ENCODE measurements at places on chromosomes 3 and 15.

DNA sequence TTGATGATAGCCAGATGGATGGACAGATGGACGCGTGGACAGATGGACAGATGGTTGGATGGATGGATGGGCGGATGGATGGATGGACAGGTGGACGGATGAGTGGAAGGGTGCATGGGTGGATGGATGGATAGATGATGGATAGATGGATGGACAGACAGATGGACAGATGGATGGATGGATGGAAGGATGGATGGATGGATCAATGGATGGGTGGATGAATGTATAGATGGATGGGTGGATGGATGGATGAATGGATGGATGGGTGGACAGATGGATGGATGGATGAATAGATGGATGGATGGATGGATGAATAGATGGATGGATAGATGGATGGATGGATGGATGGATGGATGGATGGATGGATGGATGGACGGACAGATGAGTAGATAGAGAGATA is 40.9 kb downstream of the GABRB3 start:
- DNase-seq = no peak

GRCh38 chr3:5213574-5213966 is 26.1 kb downstream of the EDEM1 start:
- no peak for DNase-seq

DNA sequence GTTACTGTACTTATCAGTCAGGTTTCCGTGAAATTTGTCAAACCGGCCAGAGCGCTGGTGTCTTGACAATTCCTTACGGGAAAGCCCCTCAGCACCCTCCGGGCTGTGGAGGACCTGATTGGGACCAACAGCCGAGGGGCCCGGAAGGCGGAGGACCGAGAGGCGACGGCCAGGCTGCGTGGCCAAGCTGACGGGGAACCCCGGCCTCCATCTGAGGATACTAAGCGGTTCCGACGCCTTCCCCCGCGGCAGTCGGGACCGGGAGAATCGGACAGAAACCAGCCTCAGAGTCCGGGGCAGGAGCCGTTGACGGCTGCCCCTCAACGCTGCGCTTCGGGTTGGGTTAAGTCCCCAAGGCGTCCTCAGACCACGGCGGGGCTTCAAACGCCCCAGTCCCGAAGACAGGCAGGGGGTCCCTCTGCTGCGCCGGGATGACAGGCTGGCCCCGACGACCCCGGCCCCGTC is 499 bp downstream of the ALDH1A2 start:
- DNase-seq = no peak

DNA sequence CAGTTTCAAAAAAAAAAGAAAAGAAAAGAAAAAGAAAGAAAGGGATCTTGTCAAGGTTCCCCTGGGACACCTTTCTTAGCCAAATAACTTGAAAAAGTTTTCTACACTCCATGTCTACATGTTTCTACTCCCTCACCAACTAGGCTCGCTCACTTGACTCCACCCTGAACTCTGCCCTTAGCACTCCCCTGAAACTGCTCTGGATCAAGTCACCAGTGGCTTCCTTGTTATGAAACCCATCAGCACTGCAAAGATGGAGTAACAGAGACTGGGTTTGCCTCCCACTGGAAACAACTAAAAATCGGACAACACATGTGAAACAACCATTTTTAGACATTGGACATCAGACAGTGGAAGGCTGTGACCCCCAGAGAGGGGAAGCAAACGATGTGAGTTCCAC is 36.8 kb downstream of the TMEM40 start:
- no peak for DNase-seq

GRCh38 chr15:87949151-87949574 is 307.4 kb downstream of the NTRK3 start:
- DNase-seq = no peak

- no peak for DNase-seq
Measured at GRCh38 chr3:180749796-180750195, 70.5 kb upstream of the CCDC39 start.

DNA sequence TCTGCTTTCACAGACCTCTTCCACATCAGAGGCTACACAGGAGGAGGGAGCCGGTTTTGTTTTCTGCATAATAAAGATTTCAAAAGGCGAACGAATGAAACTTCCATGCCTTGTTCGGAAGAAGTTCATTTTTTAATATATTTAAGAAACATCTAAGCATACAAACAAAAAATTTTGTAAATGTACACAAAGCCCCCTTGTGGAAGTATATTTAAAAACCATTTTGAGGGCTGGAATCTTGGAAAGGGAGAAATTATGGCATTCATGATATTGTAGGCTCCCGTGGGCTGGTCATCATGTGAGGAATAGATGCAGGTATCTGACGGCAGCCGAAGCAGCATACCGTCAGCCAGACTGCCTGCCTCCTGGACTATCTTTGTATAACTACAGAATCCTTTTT is 90.4 kb downstream of the MECOM start:
- no peak for DNase-seq

DNA sequence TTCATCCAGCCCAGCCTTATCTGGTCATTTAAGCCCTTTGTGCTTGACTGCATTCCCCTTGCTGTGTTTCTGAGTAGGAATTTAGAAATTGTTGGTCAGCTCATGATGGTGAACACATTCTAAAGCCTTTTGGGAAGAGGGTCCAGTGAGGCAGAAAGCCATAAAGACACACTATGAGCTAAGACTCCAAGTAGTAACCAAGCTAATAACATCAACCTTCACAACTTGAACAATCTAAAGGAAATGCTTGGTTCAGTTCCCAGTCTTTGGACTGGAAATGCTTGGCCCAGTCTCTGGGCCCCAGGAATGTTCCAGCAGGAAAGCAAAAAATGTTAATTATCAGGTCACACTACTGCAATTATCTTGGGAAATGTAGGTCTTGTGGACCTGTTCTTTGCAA is 7.7 kb downstream of the PLSCR1 start:
- no peak for DNase-seq

GRCh38 chr3:160057331-160057730 is 68.7 kb downstream of the IL12A start:
- DNase-seq = no peak

GRCh38 chr3:14863333-14864100 is 44.8 kb downstream of the FGD5 start:
- no peak for DNase-seq

GRCh38 chr3:56870436-56870835 is 68.7 kb upstream of the ARHGEF3 start:
- DNase-seq = no peak

- DNase-seq = no peak
Measured at GRCh38 chr3:25589783-25590258, 74.9 kb downstream of the TOP2B start.

- DNase-seq = no peak
Measured at GRCh38 chr15:47603026-47603425, 114.3 kb upstream of the SEMA6D start.

DNA sequence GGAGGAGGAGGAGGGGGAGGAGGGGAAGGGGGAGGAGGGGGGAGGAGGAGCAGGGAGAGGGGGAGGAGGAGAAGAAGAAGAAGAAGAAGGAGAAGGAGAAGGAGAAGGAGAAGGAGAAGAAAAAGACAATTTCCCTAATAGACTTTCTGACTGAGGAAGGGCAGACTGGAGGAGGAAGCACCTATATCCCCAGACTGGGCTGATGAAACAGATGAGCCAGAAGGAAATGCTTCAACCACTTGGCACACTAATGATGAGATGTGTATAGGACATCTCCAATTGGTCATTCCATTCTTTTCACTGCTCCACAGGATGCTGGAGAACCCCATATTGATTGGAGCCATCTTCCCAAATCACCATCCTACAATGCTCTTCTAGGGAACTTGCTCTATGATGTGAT is 69.9 kb downstream of the LYZL4 start:
- DNase-seq = no peak

GRCh38 chr15:89469426-89470096 is 26.8 kb downstream of the RHCG start:
- no peak for DNase-seq

GRCh38 chr15:80214910-80215309 is 37.1 kb downstream of the CTXND1 start:
- DNase-seq = no peak

GRCh38 chr15:52486003-52486996 is 42.4 kb downstream of the MYO5A start:
- DNase-seq = no peak

DNA sequence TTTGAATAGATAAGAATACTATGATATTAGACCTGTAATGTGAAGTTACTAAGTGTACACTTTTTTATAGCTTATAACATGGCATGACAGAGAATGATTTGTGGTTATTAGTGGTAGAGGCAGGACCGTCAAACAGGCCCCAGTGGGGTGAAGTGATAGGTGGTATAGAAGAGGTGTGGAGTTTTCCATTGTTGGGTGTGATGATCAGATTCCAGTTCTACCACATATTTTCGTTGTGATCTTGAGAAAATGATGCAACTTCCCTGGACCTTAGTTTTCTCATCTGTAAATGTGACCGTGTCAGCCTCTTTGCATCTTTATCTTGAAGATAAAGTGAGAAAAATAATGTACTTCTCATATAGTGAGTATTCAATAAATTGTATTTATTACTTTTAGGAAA is 30.3 kb upstream of the UTS2B start:
- DNase-seq = no peak

DNA sequence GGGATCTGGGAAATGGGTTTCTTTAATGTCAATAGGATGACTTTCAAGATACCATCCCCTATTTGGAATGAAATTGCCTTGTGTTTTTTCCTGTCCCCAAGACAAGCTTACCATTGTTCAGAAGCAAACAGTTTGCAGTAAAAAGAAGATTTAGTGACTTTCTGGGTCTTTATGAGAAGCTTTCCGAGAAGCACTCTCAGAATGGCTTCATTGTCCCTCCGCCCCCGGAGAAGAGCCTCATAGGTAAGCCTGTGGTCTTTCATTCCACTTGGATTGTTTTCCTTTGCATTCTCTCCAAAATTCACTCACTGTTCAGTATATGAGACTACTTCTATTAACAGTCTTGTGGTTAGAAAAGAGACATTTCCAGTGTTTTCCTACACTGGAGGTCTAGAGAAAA is 25.6 kb upstream of the SNX22 start:
- no peak for DNase-seq

- no peak for DNase-seq
Measured at GRCh38 chr3:64238971-64239667, 13.9 kb upstream of the PRICKLE2 start.

GRCh38 chr15:31499236-31499952 is 172.8 kb downstream of the KLF13 start:
- no peak for DNase-seq

DNA sequence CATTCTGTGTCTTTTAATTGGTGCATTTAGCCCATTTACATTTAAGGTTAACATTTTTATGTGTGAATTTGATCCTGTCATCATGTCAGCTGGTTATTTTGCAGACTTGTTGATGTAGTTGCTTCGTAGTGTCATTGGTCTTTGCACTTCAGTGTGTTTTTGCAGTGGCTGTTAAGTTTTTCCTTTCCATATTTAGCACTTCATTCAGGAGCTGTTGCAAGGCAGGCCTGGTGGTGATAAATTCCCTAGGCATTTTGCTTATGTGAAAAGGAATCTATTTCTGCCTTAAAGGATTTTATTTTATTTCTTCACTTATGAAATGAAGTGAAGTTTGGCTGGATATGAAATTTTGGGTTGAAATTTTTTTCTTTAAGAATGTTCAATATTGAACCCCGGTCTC is 70.2 kb upstream of the CD96 start:
- no peak for DNase-seq

DNA sequence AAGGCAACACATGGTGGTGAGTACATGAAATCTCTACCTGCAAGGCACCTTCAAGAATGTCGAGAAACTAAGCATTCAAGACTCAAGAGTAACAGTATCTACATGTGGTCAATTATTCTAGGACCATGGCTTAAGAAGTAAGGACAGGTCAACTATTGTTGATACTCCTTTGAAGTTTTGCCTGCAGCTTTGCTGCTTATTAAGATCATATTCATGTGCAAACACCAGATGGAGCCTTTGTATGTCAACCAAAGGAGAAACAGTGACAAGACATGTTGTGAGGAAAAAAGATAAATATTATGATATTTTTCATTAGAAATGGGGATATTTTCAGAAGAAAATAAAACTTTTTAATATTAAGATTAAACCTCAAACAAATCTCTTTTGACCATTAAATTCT is 52.3 kb upstream of the FGF7 start:
- DNase-seq = no peak

DNA sequence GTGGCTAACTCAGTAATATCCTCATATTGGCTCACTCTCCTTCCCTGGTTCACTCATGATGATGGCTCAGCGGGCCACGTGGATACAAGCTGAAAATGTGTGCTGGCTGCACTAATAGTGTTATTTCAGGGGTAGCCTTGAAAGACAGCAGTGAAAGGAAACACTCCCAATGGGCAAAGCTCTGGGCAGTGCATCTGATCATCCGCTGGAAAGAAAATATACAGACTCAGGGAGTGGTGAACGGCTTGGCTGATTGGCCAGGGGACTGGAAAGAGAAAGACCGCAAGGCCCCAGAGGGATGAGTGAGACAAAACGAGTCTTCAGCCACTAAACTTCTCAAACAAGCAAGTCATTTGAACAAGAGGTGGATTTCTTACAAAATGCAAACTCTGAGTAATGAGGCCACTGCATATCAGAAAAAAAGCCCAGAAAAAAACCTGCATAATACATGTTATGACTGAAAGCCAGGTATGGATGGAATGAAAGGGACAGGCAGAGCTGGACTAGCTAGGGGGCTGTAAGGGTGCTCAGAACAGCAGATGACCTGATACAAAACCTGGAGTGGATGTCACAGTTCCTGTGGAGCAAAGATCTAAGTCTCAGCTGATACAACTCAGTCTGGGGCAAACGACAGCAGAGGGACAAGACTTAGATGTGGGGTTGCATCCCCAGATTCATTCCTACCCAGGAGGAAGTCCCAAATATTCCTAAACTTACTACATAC is 33.3 kb downstream of the CMTM6 start:
- DNase-seq = no peak

GRCh38 chr3:69451594-69451993 is 65.7 kb upstream of the FRMD4B start:
- DNase-seq = no peak

DNA sequence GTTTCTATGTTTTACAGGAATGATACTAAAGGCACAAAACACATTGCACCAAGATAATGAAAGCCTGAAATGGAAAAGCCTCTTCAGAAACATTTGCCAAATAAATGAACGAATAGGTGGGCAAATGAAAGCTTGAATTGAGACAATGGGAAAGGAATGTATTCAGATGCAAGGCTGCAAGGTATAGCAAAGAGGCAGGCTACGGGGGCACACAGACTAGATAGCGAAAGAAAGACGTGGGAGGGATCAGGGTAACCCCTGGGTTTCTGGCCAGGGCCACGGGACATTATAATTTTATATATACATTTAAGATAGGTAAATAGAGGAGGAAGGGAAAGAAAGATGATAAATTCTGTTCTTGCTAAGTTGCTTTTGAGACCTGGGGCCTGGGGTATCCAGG is 95.9 kb upstream of the NLGN1 start:
- DNase-seq = no peak

GRCh38 chr3:141455603-141456300 is 31.1 kb upstream of the RASA2 start:
- DNase-seq = no peak

- peak; percentile 38 for DNase-seq
Measured at GRCh38 chr3:123028233-123028828, 768 bp upstream of the SEMA5B start.

GRCh38 chr3:181935915-181936314 is 224.2 kb downstream of the SOX2 start:
- DNase-seq = no peak
